ENCODE measurements at places on chromosomes 3 and 15. TPM values are rescaled to one million over a fixed set of nuclear protein-coding genes. Genes with fewer than 3 reads are reported as not detected.

- H3K27ac ChIP-seq: no peak overlapping the region
- no peaks in the 10 kb centered on the region for H3K4me1 ChIP-seq
- no peaks in the 10 kb centered on the region for H3K27me3 ChIP-seq
- DNase-seq: no peak
- no peak overlapping the region for H3K4me3 ChIP-seq
Observed at GRCh38 chr3:174466471-174467054, 392.6 kb upstream of the NAALADL2 start.

GRCh38 chr15:90087454-90088154 is 14.7 kb downstream of the IDH2 start:
- H3K27me3 ChIP-seq: no peaks in the 10 kb centered on the region
- no peak for DNase-seq
- no peak overlapping the region for H3K4me3 ChIP-seq
- no peak overlapping the region for H3K27ac ChIP-seq

GRCh38 chr3:58991026-58991425 is 58.8 kb downstream of the CFAP20DC start:
- no peak overlapping the region for H3K27ac ChIP-seq
- H3K4me3 ChIP-seq: no peak overlapping the region
- H3K27me3 ChIP-seq: peaks cover 19% of the 10 kb centered on the region
- H3K36me3 ChIP-seq: no peaks in the 10 kb centered on the region
- H3K4me1 ChIP-seq: peaks cover 7% of the 10 kb centered on the region

GRCh38 chr15:86915811-86916331 is 836.2 kb downstream of the AGBL1 start:
- DNase-seq: no peak
- peaks cover 3% of the 10 kb centered on the region for H3K27me3 ChIP-seq
- no peaks in the 10 kb centered on the region for H3K36me3 ChIP-seq
- H3K4me1 ChIP-seq: no peaks in the 10 kb centered on the region

GRCh38 chr15:80932989-80933388 is 56.6 kb downstream of the MESD start:
- peaks cover 9% of the 10 kb centered on the region for H3K4me1 ChIP-seq
- no peak overlapping the region for H3K27ac ChIP-seq
- H3K36me3 ChIP-seq: peaks cover 7% of the 10 kb centered on the region
- no peak for DNase-seq
- H3K27me3 ChIP-seq: no peaks in the 10 kb centered on the region

- DNase-seq: no peak
- peak overlapping the region; percentile 93 for H3K27ac ChIP-seq
- no peaks in the 10 kb centered on the region for H3K27me3 ChIP-seq
- H3K4me1 ChIP-seq: peaks cover 13% of the 10 kb centered on the region
- peaks cover 15% of the 10 kb centered on the region for H3K36me3 ChIP-seq
Observed at GRCh38 chr3:31918179-31919150, 62.6 kb downstream of the OSBPL10 start.

- H3K27me3 ChIP-seq: no peaks in the 10 kb centered on the region
- H3K36me3 ChIP-seq: no peaks in the 10 kb centered on the region
- no peak overlapping the region for H3K27ac ChIP-seq
Observed at GRCh38 chr3:63818282-63819150, 583 bp upstream of the C3orf49 start.

- no peak overlapping the region for H3K4me3 ChIP-seq
- H3K36me3 ChIP-seq: peaks cover 11% of the 10 kb centered on the region
Observed at GRCh38 chr3:81500039-81500438, 261.4 kb downstream of the GBE1 start.

GRCh38 chr3:29591579-29591978 is 310.7 kb downstream of the RBMS3 start:
- no peak overlapping the region for H3K4me3 ChIP-seq
- DNase-seq: no peak
- no peaks in the 10 kb centered on the region for H3K36me3 ChIP-seq
- no peak overlapping the region for H3K27ac ChIP-seq

- DNase-seq: no peak
- peaks cover 4% of the 10 kb centered on the region for H3K4me1 ChIP-seq
- H3K27me3 ChIP-seq: peaks cover 2% of the 10 kb centered on the region
- H3K4me3 ChIP-seq: no peak overlapping the region
Observed at GRCh38 chr3:129575233-129575996, 31.1 kb downstream of the PLXND1 start.

- H3K27me3 ChIP-seq: no peaks in the 10 kb centered on the region
- DNase-seq: no peak
Observed at GRCh38 chr3:124974691-124975090, 40.1 kb upstream of the MUC13 start.

Gene C2CD4A
- total RNA-seq: not detected

Gene TRIM42
- not detected for total RNA-seq

Data from activated naive CD8-positive, alpha-beta T cell treated with anti-CD3 and anti-CD28 coated beads, Interleukin-2, amount 10 ng/mL, durations not matched to agents 7 days and 5 days (primary cell).